ENCODE measurements at places on chromosomes 4 and X.

DNA sequence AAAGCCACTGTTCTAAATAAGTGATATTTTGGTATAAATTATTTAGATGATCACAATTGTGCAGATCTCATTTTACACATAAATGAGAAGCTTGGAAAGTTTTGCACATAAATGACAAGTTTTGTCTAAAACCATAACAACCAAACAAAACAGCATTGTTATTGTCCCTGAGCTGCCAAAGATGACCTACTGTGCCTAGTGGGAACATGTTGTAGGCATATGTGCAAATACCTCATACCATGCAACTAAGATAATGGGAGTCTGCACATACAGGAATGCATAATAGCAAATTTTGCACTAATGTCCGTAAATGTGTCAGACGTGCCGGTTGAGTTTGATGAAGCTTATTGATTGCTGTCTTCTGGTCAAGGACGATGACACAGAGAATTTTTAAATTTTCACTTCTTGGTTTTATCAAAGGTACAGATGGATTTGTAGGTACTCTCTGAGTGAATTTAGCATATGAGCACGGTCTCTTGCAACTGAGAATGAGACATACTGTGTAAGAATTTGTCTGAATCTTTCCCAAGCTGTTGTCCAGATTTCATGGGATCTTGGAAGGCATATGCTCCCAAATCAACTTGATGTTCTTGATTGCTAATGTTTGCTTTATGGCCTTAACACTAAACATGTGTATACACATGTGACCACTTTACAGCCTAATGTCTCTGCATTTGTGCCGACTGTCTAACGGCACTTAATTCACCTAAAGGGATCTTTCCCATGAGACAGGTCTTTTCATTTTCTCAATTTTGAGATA lies 1133.5 kb downstream of the FAT4 start:
- no peak for DNase-seq

- DNase-seq = no peak
Measured at GRCh38 chr4:98430708-98431403, 169.7 kb downstream of the RAP1GDS1 start.

DNA sequence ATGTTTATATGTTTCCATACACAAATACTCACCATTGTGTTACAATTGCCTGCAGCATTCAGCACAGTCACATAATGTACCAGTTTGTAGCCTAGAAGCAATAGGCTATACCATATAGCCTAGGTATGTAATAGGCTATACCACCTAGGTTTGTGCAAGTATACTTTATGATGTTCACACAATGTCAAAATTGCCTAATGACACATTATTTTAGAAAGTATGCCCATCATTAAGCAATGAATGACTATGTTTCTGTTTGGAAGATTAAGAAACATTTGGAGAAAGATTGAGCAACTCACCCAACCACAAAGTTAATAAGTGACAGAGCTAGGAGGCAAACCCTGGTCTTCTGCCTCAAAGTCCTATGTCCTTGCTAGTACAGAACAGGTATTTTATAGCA lies 96.8 kb upstream of the GRIA3 start:
- DNase-seq = no peak

DNA sequence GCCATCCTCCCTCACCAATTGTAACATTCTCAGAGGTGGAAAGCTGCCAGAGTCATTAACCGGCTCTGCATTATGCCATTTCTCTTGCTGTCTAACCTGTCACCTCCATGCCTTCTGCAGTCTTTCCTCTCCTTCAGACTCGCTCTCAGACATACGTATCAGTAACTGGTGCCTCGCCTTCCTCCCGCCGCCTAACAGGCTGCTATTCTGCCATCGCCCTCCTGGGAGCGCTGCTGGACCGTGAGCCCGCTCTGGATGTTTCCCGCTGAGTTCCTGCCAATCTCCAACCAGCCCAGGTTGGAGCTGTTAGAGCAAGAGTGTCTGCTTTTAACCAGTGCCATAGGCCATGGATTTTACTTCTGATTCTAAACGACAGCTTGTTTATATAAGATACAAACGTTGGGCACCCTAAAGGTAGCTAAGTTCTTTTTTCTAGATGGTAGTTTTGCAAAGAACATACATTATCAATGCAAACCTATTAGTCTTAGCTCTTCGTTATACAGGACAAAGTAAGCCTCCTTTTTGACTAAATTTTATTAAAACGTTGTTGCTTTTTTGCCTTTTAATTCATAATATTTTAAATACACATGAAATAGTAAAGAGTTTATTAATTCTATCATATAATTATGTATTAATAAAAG lies 59.5 kb upstream of the NEIL3 start:
- DNase-seq = peak; percentile 10

DNA sequence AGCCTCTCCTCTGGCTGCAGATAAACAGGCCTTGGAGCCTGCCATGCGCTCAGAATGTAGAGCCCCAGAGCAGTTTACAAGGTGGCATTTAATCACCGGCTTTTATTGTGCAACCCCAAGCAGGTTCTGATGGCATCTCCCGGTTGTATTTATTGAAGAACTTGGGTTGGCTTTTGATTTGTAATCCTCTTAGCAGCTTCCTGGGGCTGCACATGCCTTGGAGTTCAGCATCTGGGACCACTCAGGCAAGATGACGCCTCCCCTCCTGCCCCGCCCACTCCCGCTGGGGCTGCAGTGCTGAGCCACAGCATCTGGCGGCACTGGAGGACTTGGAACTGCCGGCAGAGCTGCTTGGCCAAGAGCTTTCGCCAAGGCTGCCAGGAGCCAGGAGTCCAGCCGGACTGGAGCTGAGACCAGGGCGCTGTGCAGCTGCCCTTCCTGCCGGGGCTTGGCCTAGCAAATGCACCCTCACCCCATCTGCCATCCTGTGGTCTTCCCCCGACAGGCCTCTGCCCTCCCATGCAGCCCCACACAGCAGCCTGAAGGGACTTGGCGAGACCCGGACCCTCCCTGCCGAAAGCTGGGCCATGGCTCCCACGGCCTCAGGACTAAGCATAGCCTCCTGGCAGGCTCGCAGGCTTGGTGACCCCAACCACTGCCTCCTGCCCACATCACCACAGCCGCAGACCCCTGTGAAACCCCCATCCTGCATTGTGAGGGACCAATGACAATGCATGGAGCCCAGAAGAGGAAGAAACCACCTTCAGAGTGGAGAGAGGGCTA lies 5.4 kb downstream of the HTRA3 start:
- no peak for DNase-seq

- peak; percentile 81 for DNase-seq
Measured at GRCh38 chrX:154478728-154479622, at the start of gene LAGE3. TSS of gene LAGE3 (minus strand) at chrX:154479281. CDS start at chrX:154478915, 366 bp downstream.

GRCh38 chrX:95435198-95435597 lies 1249.4 kb upstream of the DIAPH2 start:
- DNase-seq = no peak

- DNase-seq = no peak
Measured at GRCh38 chr4:188201851-188202250, 62.6 kb downstream of the TRIML1 start.

DNA sequence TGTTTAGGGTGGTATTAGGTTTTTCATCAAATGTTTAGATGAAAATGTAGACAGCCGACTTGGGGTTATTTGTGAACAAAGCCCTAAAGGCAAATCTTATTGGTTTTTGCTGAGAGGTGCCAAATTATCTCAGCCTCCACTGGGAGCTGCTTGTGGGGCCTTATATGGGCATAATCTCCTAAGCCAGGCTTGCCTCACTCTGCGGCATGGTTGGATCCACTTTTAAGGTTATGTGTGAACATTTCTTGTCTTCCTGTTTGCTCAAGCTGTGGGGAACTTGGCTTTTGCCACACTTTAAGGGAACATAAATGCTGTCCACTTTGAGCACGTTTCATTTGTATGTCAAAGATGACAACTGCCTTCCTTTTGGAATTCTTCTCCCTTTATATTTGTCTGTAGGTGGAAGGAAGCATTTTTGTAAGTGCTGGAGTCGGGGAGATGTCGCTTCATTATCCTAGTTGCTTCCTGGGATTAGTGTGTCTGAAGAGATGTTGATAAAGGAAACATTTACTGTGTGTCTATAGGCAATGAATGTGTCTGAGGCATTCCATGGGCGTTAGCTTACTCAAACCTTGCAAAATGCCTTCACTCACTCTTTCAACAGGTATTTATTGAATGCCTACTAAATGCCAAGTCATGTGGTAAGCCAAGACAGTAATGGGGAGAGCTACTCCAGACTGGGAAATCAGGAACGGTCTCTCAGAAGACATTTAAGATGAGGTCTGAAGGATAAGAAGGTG lies 78.3 kb downstream of the SLC9A6 start:
- DNase-seq = no peak

DNA sequence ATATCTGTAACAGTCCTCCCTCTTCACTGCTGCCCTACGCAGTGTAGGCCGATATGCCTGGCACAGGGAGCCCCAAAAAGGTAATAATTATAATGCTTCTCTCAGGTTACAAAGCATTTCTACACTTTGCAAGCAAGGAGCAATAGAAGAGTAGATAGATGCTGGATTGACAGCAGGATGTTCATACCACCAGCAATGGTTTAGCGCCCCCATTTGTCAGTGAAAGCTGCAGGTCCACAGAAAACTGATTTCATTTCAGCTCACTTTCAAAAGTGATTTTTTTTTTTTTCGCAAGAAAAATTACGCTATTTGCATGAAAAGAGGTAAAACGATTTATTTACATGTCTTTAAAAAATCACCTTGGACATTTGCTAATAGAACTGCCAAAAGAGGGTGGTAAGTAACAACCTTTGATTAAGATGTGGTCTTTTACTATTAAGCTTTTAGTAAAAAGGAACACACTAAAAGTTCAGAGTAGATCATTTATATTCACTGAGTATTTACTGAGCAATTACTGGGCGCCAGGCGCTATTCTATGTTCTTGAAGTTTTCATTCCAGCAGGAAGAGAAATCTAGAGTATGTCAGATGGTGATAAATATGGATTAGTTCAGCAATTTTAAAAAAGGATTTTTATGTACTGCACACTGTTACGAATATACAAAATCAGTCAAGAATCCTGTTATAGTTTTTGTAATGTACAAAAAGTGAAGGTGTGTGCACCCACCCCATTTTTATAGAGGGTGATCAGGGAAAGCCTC lies 34.4 kb downstream of the HPF1 start:
- DNase-seq = no peak

GRCh38 chrX:120242813-120243212 lies 7.8 kb upstream of the ZBTB33 start:
- no peak for DNase-seq

DNA sequence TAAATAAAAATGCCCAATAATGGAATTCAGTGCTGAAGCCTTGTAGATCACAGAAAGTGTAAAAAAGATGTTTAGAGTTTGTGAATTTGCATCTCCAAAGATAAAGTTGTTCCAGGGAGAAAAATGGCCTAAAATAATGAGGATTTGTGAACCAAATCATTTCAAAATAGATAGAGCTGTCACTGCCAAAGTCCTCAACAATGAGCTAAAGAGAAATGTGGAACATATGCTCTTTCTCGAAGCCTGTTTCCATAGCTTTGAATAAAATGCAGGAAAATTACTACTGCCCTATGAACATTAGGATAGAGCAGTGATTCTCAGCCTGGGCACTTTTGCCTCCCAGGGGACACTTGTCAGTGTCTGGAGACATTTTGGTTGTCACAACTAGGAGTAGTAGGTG lies 3.4 kb upstream of the AP1S2 start:
- no peak for DNase-seq

DNA sequence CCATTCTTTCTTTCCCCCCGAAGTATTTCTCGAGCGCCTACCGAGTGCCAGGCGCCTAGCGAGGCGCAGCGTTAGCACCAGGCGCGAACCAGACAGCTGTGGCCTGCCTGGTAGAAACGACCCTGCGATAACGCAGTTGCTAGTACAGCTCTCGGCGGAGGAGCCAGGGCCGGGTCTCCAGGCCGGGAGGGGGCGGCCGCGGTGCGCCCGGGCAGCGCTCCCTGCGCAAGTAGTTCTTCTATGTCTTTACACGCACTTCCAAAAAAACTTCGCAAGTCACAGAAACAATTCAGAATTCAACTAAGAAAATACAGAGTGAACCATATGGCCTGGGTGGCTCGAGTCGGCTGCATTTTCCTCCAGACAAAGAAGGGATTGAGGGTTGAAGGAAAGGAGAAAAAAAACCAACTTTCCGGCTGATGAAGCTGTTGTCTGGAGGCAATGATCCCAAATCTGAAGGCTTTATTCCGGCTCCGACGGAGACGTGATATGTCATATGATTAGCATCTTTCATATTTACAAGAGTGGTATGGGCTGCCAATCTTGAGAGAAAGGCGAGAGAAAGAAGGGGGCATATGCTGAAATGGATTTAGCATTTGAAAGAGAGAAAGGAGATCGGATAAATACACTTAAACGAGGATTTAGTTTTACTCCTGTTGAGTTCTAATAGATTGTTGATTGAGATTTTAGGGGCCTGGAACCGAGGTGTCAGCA lies 7.2 kb upstream of the NEUROG2 start:
- no peak for DNase-seq

DNA sequence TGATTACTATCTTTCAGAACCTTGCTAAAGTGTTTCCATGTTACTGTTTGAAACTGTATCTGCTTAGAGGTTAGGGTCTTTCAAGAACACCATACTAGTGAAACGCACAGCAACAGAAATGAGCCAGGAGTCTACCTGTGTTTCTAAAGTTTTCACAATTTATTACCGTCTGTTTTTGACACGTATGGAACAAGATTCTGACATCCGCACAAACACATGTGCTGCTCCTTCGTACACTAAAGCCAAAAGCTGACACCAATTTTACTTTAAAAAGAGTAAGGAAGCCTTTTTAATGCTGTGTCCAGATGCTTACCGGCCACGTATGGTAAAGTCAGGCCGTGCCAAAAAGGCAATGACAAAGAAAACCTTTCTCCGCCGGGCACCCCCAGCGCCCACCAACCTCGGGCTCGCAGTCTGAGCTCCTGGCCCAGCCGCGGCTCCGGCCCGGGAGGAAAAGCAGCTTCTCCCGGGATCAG lies 532 bp downstream of the RPS4X start:
- no peak for DNase-seq

DNA sequence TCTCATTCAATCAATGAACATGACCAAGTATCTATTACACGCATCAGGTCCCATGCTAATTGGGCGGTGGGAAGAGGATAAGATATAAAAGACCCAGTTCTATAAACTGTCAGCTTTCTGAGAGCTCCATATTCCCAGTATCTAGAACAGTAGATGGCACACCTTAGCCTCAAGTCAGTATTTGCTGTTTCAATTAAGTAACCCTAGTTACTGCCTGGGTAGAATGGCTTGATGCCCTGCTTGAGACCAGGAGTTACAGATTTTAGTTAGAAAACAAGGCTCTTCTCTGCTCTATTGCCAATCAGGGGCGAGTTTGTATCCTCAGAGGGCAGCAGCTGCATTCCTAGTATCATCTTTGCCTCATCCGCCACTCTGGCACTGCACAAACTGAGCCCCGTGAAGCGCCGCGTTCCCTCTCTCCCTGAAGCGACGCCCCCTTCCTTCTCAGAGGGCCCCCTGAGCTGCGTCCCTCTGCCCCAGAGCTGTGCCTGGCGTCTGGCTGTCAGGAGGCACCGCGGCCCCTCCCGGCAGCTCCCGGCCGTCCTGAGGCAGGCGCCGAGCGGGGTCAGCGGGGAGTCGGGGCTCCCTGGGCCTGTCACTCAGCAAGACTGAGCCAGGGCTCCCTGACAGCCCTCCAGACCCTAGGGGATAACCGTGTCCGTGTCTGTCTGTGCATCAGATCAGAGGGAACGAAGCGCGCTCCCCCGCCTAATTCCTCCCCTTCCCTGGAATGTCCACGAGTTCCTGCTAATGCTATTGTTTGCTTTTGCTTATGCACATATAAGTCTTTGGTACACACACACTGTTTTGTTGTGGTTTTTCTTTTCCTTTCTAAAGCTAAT lies 212.4 kb upstream of the TTC29 start:
- no peak for DNase-seq

- DNase-seq = no peak
Measured at GRCh38 chrX:153692611-153693156, 5.0 kb downstream of the SLC6A8 start.
